ENCODE measurements at places on chromosomes 5 and 9.
A peak's percentile ranks its signal among the peaks of the same experiment; 100 is the strongest.

GRCh38 chr5:163565492-163565891, 60.1 kb downstream of the MAT2B start:
- no peak for DNase-seq

DNA sequence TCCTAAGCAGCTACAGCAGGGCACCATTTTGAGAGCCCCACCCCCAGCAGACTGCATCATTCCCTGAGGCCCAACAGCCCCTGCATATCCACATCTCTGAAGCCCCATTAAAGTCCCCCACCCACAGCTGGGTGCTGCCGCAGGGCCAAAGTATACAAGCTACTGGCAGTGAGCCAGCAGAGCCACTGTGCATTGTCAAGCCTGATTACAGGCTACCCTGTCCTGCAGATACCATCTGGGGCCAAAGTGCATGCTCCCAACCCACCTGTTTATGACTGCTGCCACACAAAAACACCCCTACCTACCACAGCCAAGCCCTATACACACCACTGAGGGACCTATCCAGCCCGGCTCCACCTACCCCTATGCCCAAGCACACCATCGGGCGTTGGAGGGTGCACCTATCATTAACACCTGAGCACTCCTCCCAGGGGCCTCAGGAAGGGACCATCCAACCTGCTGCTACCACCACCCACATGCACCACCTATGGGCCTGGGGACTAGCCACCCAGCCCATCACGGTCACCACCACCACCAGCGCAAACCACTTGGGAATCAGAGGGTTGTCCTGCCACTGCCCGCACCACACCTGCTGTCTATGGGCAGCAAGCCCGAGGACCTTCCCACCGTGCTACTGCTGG, 105.0 kb downstream of the PLPP1 start:
- peak; percentile 57 for DNase-seq

GRCh38 chr5:139385061-139386049, 2.3 kb upstream of the SLC23A1 start:
- peak; percentile 50 for DNase-seq

GRCh38 chr5:152349683-152350526, 55.2 kb downstream of the NMUR2 start:
- peak; percentile 69 for DNase-seq

DNA sequence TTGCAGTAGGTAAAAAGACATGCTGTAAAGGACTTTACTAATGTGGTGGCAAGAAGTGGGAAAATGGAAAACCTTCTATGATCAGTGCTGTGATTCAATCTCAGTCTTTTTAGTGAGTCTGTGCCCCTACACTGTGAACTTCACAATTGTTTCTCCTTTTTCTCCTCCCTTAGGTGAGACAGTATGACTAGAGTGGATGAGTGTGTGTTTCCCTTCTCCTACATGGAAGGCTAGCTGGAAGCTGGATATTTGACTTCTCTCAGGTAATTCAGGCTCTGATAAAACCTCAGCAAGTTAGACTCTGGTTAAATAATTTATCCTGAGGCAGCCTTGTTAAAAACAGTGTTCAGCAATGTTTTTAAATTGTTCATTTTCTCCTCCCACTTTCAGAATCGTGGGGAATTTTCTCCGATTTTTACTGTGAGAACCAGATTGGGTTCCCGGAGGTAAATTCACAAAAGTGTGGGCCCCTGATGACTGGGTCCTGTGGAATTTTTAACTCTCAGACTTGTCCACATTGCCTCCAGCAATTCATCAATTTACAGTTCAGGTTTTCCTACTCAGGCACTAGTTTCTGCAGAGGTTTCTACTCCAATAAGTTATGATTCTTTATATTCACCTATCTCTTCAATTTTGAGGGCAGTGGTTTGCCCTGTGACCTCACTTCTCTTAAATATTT, 149.1 kb upstream of the PIK3R1 start:
- DNase-seq = no peak

- no peak for DNase-seq
Measured at GRCh38 chr9:136922540-136922939, 22.0 kb downstream of the FBXW5 start.

DNA sequence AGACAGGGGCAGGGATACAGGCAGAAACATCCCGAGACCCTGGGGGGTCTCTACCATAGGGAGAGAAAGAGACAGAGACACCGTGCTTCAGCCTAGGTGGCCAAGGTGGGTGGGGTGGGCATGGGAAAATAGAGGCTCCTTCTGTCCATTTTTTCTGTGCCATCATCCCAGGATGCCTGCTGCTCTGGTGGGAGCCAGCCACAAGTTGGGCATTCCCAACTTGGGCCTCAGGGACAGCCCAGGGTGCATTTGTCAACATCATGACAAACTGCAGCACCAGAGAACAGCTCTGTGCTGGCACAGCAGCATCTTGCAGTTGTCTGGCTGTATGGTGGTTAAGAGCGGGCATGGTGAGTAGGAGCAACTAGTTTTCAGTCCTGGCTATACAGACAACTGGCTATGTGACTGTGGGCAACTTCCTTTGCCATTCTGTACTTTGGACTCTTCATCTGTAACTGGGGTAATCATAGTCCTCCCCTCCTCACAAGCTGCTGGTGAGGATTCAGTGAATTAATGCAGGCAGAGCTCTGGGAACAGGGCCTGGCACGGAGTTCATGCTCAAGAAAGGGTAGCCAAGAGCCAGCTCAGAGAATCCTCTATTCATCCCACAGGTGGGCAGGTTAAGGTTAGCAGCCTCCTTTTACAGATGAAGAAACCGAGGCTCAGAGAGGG, 100.4 kb downstream of the RGS3 start:
- peak; percentile 38 for DNase-seq

DNA sequence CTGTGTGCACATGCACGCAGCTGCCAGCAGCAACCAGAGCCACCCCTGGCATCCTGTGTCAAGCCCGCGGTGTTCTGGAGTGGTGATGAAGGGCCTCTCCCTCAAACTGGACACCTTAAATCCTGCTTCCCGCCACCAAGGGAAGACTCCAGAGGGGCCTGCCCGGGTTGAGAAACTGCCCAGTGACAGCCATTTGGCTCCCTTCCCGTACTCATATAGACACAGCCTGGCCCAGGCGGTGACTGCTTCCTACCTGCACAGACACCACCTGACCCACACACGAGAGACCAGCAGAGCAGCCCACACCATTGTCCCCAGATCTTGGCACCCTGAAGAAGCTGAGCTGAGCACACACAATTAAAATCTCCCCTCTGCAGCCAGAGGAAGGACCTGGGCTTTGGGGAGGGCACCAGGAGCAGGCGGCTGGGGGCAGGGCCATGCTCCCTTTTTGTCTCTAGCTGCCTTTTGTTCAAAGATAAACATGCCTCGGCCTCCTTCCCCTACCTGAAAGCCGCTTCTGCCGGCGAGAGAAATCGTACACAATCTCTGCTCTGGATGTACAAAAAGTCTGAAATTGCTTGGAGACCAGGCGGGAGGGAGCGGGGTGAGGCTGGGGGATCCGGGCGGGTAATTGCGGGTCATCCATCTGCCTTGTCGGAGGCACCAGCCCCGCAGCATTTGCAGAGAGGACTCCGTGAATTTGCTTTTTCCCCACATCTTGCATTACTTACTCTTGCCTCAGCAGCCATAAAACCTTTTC, 78.4 kb downstream of the TSPAN17 start:
- no peak for DNase-seq

DNA sequence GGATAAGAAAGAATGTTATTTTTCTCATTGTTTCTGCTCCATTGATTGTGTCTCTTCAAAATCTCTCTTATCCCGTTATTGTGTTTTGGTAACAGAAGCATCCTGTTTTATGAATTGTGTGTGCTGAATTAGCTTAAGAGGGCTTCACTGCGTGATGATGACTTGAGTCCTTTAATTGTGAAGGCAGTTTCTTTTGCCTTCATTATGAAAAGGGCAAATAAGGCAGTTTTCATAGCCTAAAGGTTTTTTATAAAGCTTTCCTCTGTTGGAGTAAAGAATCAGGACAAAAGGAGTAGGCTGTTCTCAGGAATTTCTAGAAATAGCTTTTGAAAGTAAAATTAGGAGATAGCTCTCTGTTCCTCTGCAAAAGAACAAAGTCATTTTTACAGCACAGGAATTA, 169.8 kb downstream of the FOCAD start:
- DNase-seq = no peak

- DNase-seq = peak; percentile 16
Measured at GRCh38 chr9:131500377-131500776, 2.3 kb upstream of the POMT1 start.

DNA sequence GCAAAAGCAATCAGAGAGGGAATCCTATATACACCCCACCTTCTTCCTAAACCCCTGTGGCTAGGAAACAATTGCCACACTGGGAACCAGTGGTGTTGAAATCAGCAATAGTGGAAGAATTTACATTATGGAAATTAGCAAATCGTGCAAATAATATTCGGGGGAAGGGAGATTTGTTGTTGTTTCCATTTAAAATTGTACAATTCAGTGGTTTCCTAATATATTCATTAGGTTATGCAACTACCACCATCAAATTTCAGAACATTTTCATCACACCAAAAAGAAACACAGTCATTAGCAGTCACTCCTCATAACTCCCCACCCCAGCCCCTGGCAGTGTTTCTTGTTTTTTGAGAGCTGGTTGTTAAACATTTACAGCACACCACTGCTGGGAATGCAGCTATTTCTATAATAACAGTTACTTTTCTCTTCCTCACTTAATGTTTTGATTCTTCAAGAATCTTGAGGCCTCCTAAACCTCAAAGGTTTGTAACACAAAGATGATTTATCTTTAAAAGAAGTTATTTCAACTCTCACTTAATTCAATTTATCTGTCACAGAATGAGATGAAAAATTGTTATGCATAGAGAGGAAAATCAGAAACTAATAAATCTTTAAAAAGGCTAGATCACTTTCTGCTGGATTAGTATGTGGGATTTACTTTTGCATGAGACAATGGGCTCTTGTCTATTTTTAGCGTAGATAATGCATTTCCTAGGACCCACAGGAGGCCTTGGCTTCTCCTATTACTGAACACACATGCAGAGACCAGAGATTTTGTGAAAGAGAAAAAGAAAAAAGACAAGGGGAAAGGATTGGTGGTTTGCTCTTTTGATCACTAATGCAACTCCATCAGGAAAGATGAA, 91.8 kb upstream of the DAPK1 start:
- no peak for DNase-seq

DNA sequence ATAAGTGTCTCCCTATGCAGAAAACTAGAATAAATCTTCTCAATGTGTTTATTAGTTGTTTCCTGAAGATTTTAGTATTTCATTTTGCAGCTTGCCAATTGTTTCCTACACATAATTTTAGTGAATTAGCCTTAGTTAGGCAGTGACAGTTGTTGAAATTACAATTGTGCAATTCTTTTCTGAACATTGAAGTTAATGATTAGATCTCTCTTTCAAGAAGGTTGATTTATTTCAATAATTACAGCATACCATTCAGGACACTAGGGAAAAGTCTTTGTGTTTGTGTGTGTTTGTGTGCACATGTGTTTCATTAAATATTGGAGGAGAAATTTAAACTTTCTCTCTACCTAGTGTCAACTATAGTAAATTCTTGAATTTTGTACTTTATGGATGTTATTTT, 199.6 kb upstream of the MPDZ start:
- no peak for DNase-seq

- no peak for DNase-seq
Measured at GRCh38 chr9:11107196-11107595, 494.4 kb upstream of the PTPRD start.

DNA sequence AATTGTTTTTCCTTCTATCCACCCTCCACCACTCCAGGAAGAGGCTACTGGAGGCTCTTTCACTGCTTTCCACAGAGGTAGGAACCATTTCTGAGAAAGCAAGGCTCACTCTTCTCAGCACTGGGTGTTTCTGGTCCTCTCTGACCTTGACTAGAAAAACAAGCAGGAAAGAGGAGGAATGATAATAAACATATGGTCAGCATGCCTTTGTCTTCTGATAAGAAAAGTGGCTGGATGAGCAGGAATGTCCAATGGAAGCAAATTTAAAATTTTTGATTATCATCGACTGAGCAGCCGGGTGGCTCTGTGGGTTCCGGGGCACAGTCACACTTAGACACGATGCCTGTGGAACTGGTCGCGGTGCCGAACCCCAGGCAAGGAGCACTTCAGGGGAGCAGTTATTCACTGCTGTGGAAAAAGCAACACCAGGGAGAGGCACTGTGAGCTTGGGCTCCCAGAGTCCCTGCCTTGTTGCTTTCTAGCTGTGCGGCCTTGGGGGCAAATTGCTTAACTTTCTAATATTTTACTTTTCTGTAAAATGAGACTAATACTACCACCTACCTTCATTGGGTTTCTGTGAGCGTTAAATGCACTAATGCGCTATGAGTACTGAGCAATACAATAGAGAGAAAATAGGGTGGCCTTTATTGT, 157.0 kb upstream of the LHFPL2 start:
- DNase-seq = no peak

DNA sequence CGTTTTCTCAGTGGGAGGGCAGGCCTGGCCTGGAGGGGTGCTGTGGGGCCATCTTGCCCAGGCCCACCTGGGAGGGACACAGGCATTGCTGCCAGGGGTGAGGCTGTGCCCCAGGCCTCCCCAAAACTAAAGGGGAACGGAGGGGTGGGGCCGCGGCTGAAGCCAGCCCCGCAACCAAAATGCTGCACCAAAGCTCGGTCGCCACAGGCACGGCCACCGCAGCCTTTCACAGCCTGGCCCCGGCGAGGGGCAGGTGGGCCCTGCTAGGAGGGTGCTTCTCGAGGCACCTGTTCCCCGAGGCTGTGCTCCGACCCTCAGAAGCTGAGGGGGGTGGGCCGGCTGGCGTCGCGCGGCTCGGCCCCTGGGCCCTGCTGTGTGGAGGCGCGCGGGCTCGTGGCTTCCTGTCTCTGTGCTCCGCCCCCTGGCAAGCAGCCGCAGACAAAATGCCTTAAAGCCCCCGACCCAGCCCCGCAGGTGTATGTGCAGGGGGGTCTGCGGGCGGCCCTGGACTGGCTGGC, 57.6 kb downstream of the JAK2 start:
- DNase-seq = no peak

GRCh38 chr5:147830035-147830434, 1.4 kb downstream of the SPINK1 start:
- DNase-seq = no peak

DNA sequence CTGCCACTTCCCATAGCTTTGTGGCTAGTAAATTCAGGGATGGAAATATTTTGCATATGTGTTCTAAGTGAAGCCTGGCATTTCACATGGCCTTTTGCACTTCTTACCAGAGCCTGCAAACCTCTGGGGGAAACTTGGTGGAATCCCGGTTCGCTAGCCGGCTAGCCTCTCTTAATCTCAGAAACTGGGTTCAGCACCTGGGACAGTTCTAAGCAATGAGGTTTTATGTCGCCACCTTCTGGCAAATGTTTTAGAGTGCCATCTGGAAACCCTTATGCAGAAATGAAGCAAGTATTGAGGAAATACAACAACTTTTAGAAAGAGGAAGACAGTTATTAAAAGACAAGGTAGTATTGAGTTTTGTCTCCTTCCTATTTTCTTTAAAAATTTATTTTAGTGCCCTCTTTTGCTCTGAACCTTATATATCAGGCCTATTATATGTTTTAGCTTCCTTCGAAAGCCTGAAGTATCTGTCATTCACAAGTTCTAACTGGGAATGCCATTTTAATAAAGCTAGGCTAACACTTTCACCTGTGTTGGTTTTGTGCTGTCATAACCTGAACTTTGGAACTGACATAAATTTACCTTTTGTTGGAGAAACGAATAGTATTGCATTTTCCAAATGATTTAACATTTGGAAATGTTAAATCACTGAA, 963 bp upstream of the HTR1A start:
- DNase-seq = peak; percentile 78
